HuH-7.5 (cell line): ENCODE measurements at places on chromosomes 7 and 10.

DNA sequence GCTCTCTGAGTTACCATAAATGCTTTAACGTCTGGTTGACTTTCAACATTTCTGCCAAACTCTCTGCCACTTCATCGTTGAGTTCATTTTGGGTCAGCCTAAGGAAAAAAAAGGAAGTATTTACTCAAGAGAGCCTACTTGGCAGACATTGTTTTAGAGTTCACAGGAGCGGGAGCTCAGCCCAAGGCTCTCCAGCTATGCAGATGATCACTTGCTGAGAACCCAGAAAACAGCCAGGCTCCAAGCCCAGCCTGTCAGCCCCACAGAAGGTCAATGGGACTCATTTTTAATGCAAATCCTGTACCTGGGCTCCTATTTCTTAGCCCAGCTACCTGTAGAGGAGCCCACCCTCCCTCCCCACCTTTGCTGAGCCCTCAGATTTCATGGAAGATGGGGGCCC lies 45.5 kb downstream of the NOD1 start:
- DNase-seq, result no peak

GRCh38 chr7:2019711-2020511 lies 212.8 kb downstream of the MAD1L1 start:
- DNase-seq, result no peak

- no peak for DNase-seq
Measured at GRCh38 chr10:119693262-119693957, 32.4 kb upstream of the INPP5F start.

GRCh38 chr10:100516847-100517246 lies 2.8 kb downstream of the SEC31B start:
- peak; percentile 64 for DNase-seq

- DNase-seq, result no peak
Measured at GRCh38 chr7:122123746-122124145, 20.3 kb downstream of the AASS start.

DNA sequence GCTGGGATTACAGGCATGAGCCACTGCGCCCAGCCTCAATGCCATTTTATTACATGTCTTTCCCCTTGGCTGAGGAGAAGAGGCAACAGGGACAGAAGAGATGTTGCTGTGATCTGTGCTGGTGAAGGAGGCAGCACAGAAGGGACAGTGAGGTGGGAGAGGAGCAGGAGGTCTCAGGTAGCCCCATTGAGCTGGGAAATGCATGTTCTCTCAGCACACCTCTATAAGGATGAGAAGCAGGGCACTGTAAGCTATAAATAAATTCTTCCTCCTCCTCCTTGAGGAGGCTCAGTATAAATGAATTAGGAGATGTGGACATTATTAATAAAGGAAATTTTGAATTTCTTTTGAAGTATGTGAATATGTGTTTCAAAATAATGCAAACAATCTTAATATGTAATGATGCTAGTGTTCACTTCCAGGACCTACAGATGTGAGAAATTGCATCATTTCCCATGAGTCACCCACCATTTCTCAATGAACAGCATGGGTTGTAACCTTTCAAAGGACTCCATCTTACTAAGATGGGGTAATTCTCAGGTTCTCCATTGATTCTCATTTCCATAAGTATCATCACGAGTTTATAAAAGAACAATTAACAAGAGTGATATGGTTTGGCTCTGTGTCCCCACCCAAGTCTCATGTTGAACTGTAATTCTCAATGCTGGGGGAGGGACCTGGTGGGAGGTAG lies 88.9 kb upstream of the ODAD2 start:
- DNase-seq, result no peak

DNA sequence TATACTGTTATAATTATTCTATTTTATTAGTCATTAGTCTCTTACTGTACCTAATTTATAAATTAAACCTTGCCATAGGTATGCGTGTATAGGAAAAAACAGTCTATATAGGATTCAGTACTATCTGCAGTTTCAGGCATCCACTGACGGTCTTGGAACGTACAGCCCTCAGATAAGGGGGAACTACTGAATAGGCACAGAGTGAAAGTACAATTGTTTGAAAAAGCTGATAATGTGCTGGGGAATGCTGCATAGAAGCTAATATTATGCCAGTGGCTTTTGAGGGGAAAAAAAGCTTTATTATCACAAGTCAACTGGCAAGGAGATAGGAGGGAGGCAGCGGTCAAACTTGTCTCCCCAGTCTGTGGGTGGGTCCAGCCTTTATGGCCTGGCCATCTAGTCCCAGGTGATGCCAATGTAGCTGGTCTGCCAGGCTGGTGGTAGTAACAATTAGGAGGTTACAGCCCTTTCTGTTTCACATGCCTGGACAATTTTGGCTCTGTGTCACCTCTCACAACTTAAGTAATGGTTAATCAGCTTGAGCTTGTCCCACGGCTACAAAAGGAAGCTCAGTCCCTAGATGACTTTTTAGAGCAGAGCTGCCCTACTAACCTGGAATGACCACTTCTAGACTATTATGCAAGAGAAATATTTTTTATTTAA lies 8.3 kb upstream of the FMC1 start:
- DNase-seq, result no peak

DNA sequence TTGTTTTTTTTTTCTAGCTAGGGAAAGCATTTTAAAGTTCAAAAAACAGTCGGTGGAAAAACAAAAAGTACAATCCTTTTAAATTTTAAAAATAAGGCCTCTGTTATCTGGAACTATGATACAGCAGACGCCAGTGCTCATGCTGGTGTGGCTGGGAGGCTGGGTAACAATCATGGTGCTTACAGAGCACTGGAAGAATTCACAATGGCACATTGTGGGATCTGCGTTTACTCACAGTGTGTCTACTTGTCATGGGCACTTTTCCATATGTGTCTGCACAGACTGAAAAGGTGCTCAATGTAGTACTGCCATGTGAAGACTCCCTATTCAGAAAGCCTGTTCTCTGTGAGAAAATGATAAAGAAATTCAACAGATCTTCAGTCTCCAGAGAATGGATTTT lies 278.2 kb upstream of the IMMP2L start:
- no peak for DNase-seq

- DNase-seq, result no peak
Measured at GRCh38 chr10:28533186-28533564, 257 bp downstream of the WAC start.

- no peak for DNase-seq
Measured at GRCh38 chr7:142690554-142691182, 58.6 kb upstream of the PRSS1 start.
